ENCODE measurements at places on chromosomes 4 and X.

GRCh38 chr4:39710098-39710896 is 12.4 kb downstream of the UBE2K start:
- no peak for DNase-seq
- no peaks in the 10 kb centered on the region for H3K27me3 ChIP-seq
- H3K4me1 ChIP-seq = peaks cover 23% of the 10 kb centered on the region
- H3K27ac ChIP-seq = no peak overlapping the region
- H3K4me3 ChIP-seq = no peak overlapping the region

GRCh38 chr4:79421483-79421882 is 13.5 kb upstream of the GK2 start:
- no peak overlapping the region for H3K4me3 ChIP-seq
- H3K36me3 ChIP-seq = no peaks in the 10 kb centered on the region
- DNase-seq = no peak
- H3K27ac ChIP-seq = no peak overlapping the region
- H3K4me1 ChIP-seq = no peaks in the 10 kb centered on the region

DNA sequence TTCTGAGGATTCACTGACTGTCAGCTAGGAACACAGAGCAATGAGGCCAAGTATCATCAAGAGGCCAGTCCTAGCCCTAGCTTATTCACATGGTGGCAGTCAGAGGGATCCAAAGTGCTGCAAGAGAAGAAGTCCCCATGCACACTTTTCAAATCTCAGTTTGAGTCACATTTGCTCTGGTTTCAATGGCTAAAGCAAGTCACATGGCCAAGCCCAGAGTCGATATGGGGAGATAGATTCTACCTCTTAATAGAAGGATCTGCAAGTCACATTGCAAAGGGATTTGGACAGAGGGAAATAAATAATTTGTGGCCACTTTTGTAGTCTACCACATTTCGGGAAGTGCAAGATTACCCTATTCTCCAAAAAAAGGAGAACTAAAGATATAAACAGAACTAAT is 3.7 kb upstream of the LCORL start:
- no peak for DNase-seq
- no peak overlapping the region for H3K4me3 ChIP-seq
- peaks cover 2% of the 10 kb centered on the region for H3K4me1 ChIP-seq
- H3K27me3 ChIP-seq = peaks cover 2% of the 10 kb centered on the region
- H3K36me3 ChIP-seq = no peaks in the 10 kb centered on the region
- no peak overlapping the region for H3K27ac ChIP-seq

DNA sequence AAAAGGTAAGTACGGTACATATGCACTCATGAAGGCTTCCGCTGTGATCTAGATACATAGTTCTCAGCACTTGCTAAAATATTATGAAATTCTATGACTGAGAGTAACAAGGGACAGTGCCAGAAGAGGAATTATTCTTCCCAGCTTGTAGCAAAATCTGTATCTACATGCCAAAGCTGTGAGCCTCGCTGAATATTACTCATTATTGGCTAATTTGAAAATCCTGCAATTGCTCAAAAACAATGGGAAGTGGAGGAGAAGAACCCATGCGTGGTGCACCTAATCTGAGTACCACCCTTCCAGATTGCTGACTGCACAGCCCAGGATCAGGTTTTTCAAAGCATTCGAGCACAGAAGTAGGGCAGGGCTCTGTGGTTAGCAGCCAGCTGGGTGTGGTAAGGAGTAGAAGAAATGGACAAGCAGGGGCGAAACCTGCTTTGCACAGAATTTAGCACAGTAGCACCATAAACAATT is 17.4 kb upstream of the PDCL2 start:
- no peak overlapping the region for H3K4me3 ChIP-seq
- peaks cover 4% of the 10 kb centered on the region for H3K27me3 ChIP-seq
- H3K27ac ChIP-seq = no peak overlapping the region
- H3K4me1 ChIP-seq = no peaks in the 10 kb centered on the region
- H3K36me3 ChIP-seq = no peaks in the 10 kb centered on the region
- no peak for DNase-seq

DNA sequence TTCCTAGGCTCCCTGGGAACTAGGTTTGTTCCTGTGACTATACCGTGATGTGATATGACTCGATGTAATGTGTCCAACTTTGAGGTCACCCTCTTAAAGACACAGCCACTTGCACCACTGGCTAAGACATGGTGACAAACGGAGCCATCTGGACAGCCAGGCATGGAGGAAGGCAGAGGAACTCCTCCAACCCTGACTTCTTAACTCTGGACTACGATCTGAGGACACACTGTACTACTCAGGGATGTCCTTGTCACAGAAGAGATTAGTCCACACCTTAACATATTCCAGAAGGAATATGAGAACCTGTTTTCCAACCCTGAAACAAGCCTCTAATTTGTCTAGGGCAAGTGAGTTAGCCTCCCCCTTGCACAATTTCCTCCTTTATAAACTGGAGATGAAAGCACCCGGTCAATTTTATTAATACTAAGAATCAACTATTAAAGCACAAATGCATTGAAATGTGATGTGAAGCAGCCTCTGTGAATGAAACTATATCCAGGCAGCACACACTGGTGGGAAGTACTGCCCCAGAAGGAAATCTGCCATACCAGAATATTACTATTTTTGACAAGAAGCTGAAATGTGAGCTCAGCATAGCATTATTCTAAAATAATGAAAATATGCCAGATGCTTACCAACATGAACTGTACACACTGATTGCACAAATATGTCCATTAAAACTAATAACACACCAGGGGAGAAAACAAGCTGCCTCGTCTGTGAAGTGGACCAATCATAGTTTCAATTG is 47.3 kb downstream of the TSPAN5 start:
- no peak overlapping the region for H3K4me3 ChIP-seq
- H3K27ac ChIP-seq = no peak overlapping the region
- DNase-seq = no peak
- H3K4me1 ChIP-seq = peaks cover 8% of the 10 kb centered on the region
- H3K27me3 ChIP-seq = no peaks in the 10 kb centered on the region
- no peaks in the 10 kb centered on the region for H3K36me3 ChIP-seq

DNA sequence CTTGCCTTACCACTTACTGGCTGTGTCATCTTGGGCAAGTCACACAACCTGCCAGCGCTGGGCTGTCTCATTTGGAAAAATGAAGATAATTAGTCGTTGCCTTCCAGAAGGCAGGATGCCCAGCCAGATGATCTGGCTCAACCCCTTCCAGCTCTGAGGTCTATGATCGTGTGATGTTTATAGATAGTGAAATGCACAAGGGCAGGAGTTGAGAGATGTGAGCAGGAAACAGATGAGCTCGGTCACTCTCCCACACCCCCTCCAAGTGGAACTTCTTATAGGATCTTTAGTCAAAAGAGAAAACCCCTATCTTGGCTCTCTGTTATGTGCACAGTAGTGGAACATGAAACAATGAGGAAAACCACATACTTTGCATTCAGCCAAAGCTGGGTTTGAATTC is 336.8 kb upstream of the PPARGC1A start:
- H3K4me1 ChIP-seq = no peaks in the 10 kb centered on the region
- no peak overlapping the region for H3K4me3 ChIP-seq
- H3K27me3 ChIP-seq = no peaks in the 10 kb centered on the region
- H3K36me3 ChIP-seq = no peaks in the 10 kb centered on the region
- no peak for DNase-seq
- no peak overlapping the region for H3K27ac ChIP-seq

GRCh38 chr4:111689214-111689613 is 456.0 kb upstream of the FAM241A start:
- no peaks in the 10 kb centered on the region for H3K4me1 ChIP-seq
- H3K36me3 ChIP-seq = no peaks in the 10 kb centered on the region
- H3K27me3 ChIP-seq = no peaks in the 10 kb centered on the region
- no peak overlapping the region for H3K27ac ChIP-seq

- no peak for DNase-seq
- no peak overlapping the region for H3K4me3 ChIP-seq
- H3K27ac ChIP-seq = no peak overlapping the region
- no peaks in the 10 kb centered on the region for H3K4me1 ChIP-seq
- H3K36me3 ChIP-seq = no peaks in the 10 kb centered on the region
Measured at GRCh38 chrX:16666541-16666940, 16.6 kb downstream of the S100G start.

All from T-cell (primary cell).